ENCODE measurements at places on chromosomes 1 and 21.

DNA sequence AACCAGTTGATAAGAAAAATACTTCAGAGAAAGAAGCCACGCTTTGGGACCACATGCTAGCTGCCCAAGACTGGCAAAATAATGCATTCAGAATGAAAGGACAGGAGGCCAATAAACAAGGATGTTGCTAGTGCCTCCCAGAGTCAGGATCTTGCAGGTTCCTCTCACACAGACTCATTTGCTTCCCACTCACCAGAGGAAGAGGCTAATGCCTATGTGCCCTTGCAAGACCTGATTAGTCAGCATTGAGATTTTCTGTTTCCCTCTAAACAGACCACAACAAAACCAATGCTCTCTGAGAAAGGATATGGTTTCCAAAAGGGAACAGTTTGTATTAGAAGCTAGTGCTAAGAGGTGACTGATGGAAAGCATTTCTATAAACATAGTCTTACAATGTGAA lies 85.7 kb downstream of the NRDC start:
- no peak for DNase-seq

DNA sequence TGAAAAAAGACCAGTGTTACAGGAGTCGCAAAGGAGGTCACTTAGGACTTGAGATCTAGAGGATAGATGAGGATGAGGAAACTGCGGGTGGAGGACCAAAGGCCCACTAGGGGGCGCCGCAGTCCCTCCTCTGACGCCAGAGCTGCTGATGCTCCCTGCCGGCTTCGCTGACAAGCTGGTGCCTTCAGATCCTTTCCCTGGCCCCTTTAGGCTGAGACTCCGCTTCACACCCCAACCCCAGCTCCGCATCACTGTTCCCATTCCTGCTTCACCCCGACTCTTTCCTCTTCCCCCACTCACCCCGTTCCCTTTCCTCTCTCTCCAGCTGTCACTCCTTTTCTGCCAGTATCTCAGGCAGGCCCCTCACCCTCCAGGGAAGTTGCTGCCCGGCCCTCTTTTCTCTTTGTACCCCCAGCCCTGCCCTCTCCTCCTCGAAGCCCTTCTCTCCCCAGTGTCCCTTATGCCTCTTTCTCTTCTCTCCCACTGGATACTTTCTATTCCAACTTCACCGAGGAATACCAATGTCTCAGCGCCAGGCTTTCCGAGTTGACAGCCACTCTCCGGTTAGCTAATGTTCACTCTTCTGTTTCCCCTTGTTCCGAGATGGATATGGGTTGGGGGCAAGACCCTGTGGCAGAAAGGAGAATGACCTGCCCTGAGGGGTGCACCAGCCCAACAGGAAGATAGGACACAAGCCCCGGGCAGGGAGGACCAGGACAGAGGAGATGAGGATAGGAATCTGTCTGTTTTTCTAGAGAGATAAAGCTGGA lies 4.5 kb downstream of the KCNJ9 start:
- DNase-seq = no peak

DNA sequence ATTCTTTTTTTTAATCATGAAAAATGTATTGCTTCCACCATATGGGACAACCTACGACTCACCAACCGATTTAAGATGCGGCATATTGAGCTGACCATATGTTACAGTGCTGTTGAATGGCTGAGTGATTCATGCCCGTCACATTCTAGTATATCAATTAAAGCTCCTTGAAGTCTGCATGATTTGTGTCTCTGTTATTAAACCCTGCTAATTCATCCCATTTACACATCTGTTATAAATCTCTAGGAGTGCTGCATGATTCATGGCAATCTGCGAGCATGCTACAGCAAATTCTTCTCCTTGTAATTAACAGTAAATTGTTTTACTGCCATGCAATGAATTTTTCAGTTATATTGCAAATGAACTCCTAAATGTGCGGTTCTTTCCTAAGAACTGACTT lies 239.8 kb downstream of the USH2A start:
- peak; percentile 51 for DNase-seq

DNA sequence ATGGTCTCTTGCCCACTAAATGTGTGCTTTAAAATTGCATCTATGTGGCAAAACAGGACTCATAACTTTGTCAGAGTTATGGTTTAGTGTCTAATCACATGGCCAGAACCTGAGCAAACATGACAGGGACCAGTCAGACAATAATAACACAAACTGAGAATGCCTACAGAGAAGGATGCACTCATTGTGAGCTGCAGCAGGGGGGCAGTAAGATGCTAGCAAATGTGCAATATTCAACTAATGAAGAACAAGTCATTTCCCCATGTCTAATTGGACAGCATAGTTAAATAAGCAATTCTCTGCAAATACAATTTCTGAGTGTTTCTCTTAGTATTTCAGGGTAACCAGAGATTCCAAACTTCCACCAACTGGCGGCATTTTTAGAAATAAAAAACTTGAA lies 30.8 kb downstream of the SPAG17 start:
- no peak for DNase-seq

GRCh38 chr1:219834314-219834917 lies 93.9 kb downstream of the SLC30A10 start:
- DNase-seq = no peak
